Right kidney (tissue), 9 donors: ENCODE measurements at places on chromosomes 4 and X.

DNA sequence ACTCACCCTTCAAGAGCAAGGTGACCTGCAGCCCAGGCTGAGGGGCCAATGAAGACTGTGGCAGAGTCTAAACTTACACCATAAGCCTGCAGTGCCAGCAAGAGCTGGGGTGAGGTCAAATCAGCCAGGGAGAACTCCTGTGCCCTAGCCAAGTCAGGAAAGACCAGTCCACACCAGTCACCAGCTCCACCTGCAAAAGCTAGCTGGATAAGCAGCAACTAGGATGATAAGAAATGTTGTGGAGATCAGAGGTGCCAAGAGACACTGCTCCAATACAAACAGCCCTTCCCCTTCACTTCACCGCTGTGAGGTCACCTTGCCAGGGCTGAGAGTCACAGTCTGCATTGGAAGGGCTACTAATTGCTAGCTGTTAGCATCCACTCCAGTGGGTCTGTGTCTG is 31.3 kb downstream of the NIPAL1 start:
- no peak for DNase-seq

DNA sequence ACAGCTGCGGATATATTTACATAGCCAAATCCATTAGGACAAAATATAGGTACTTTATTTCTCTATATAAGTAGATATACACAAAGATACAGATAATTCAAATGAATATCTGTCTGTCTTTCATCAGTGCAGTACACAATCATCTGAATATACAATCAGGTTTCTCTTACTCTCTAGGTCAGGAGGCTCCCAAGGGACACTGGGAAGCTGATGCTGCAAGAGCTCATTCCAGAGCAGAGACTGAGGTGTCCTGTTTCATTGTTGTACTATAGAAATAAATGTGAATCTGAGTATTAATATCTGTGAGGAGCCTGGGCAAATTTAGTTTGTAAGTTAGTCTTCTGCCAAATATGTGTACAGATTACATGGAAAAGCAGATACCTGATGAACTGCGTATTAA is 4.2 kb downstream of the TLL1 start:
- no peak for DNase-seq

GRCh38 chrX:56000729-56001128 is 231.4 kb upstream of the KLF8 start:
- DNase-seq = no peak

GRCh38 chr4:182862921-182863320 is 54.3 kb downstream of the DCTD start:
- peak; percentile 32 for DNase-seq

- no peak for DNase-seq
These were observed 1198.7 kb downstream of the PCDH7 start for GRCh38 chr4:31918891-31919290.

DNA sequence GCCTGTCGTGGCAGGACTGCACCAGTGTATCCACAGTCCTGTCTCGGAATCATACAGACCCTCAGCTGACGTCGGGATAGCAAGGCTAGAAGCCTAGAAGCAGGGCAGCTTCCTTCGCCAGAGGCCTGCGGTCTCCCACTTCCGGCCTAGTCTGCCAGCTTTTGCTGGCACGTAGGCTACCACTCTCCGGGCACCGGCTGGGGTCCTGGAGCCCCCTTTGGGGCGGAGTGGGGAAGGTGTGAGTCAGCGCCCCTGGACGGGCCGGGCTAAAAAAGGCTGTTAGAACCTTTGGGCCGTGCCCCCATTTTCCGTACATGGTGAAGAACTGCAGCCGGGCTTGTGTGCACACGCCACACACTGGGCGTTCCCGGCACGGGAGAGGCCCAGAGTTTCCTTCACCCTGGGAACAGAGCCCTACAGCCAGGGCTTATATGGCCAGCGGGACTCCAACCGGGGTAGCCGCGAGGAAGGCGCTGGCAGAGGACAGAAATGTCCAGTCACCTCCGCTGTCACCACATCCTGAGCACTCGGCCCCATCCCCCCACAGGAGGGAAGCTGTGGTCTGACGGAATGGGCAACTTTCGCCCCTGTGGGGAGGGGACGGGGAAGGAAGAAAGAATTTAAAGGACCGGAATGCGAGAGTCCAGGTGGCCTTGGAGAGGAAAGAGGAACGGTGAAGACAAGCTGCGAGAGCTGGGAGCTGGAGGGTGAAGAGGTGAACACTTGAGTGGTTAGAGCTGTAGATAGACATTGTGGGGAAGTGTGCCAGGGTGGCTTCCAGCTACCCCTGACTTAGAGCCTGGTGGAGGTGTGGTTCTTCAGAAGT is 4.6 kb downstream of the MAGIX start:
- DNase-seq = peak; percentile 54

GRCh38 chrX:97705936-97706335 is 822.2 kb downstream of the RPA4 start:
- DNase-seq = no peak

DNA sequence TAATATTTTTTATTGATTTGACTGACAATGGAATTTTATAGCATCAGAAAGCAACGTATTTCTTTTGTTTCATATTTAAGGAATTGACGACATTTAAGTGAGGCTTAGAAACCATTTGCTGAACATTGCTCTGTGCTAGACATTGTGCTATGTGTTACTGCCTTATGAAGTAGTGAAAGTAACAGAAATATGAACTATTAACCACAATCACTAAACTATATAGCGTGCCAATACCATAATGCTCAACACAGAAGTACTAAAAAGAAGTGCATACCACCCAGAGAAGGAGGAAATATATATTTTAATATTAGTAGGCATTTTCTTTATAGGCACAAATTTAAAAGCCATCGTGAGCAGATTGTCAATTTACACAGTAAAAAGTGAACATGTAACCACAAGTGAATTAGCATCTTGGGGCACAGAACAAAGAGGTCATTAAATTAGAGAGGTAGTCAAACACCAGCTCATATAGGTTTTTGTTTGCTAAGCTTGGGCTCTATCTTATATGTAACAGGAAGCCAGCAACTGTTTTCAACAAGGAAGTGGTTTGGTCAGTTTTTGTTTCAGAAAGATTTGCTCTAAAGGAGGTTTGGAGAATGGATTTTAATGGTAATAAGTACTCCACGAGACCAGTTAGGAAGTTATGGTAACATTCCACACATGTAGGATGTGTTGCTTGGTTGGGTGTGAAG is 270.7 kb downstream of the GRXCR1 start:
- no peak for DNase-seq

GRCh38 chr4:6674500-6675149 is 19.1 kb upstream of the S100P start:
- DNase-seq = peak; percentile 80

DNA sequence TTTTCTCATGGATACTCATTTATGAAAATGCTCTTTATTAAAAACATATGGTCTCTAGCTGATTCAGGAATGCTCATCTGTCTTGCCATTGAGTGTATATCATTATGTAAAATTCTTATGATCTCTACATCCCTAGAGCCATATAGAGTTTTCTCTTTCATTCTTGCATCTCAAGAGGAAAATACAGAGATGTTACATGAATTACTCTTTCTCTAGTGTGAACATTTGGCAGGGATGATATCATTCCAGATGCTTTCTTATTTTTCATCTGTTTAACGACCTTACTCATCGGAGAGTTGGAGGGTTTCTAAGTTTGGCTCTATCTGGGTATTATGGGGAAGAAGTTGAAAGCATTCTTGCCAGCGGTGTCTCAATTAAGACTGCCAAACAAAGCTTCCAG is 202.9 kb upstream of the SLC7A11 start:
- no peak for DNase-seq

DNA sequence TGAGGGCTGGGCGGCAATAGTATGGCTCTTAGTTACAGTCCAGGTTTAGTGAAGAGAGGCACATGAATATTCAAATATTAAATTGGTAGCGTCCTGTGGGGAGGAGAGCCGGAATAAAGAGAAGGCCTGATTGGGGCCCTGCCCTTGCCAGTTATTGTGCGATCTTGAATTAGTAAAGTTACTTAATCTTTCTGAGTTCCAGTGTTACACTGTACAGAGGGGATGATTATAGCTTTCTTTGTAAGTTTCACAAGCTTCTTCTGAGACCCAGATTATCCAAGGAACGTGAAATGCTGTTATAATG is 1.2 kb downstream of the METAP1 start:
- no peak for DNase-seq

DNA sequence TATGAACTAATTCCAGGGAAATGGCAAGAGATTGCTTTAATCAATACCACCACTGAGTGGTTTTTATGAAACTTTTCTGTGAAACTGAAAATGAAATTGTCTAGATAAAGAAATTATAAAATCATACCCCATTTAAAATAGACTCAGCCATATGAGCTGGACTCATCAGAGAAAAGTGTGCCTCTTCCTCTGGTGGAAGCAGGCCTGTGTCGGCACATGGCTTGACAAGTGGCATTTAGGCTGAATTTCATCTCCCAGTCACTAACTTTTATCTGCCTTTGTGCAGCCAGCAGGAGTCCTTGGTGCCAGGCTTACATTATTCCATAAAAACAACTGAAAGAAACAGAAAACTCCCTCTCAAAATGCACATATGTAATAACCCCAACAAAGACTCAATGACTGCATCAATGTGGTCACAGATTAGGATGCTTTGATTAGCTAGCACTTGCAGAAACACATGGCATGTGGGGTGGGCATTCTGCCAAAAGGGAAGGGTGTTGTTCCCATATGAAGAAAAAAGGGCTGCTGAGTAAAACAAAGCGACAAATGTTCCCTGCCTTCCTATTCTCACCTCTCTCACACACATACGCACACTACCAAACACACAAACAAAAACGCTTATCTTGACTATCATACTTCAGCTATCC is 232.3 kb downstream of the PABPC4L start:
- DNase-seq = no peak

GRCh38 chr4:5890063-5890727 is 2.7 kb downstream of the CRMP1 start:
- DNase-seq = peak; percentile 56

DNA sequence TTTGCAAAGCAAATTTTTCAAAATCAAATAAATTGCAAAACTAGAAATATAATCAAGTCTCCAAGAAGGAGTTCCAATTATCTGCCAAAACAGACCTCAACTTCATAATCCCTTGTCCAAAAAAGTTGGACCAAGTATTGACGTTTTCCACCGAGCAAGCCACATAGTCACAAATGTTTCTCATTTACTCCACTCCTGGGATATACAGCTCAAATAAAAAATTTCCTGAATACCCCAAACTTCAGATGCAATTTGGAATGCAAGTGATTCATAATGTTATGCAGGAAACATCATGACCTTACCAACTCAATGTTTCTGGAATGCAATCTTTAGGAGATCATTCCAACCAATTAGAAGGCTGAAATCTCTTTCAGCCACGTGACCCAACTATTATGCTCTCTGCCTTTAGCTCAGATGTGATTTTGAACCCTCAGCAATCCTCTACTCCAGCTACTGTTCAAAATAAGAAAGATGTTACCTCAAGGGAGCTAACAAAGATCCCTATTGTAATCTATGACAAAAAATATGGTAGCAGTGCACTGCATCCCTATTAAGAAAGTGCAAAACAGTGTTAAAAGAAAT is 72.4 kb downstream of the PRDM5 start:
- DNase-seq = no peak

DNA sequence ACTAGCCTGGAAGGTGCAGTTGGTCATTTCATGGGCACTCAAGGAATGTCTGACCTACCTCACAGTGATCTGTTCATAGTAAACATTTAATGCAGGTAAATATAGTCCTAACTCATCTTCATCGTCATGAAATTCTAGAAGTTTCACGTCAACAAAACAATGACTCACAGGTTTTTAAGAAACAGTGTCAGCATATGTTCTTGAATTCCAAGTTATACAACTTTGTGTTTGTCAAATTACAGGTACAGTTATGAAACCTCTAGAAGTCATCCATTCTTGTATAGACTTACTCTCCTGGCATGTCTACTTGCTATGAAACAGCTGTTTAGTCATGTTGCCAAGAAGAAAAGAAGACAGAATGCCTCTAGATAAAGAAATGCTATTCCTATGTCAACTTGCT is 46.6 kb downstream of the AFM start:
- no peak for DNase-seq

DNA sequence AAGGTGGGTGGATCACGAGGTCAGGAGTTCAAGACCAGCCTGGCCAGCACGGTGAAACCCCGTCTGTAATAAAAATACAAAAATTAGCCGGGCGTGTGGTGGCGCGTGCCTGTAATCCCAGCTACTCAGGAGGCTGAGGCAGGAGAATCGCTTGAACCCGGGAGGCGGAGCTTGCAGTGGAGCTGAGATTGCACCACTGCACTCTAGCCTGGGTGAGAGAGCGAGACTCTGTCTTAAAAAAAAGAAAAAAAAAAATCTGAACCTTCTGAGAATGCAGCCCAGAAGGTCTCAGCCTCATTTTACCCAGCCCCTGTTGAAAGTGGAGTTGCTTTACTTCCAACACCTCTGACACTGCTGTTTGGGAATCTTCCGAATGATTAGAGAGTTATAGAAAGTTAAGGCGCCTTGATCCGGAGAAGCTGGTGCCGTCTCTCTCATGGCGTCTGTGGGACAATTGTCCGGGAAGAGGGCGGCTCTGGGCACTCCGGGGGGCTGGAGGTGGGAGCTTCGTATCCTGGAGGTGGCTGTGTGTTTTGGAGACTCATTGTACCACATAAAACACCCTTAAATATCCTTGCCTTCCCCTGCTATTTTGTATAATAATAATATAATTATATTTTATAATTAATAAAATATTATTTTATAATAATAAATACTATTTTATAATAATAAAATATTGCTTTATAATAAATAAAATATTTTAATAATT is 92.7 kb upstream of the PPP2R3B start:
- DNase-seq = no peak

- no peak for DNase-seq
These were observed 97.8 kb downstream of the PARM1 start for GRCh38 chr4:75030649-75031235.

DNA sequence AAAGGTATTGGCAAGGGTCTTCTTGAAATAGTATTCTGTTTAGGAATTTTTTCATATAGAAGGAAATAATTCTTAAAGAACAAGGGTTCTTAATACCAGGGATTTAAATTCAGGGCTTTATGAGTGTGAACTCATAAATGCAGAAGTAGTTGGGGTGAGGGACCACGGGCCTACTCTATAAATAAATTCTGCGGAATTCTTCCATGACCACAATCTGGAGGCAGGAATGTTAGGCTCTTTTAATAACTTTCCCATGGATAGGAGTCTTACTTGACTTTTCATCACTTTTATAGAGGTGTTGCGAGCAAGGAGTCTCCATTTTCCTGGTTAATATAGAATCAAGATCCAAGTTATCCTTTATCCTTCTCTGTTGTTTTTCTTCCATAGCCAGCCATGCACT is 76.7 kb upstream of the SLC4A4 start:
- DNase-seq = no peak

- no peak for DNase-seq
These were observed 376.7 kb downstream of the GPM6A start for GRCh38 chr4:175435381-175435783.

GRCh38 chr4:166003811-166004210 is 130.8 kb downstream of the TLL1 start:
- DNase-seq = no peak

GRCh38 chrX:37958525-37959211 is 47.7 kb upstream of the SYTL5 start:
- no peak for DNase-seq

GRCh38 chr4:173913496-173913895 is 370.0 kb downstream of the FBXO8 start:
- DNase-seq = no peak

- DNase-seq = no peak
These were observed 517.7 kb downstream of the BCOR start for GRCh38 chrX:39580043-39580442.
